Activated CD8-positive, alpha-beta T cell treated with anti-CD3 and anti-CD28 coated beads, Interleukin-2, amount 10 ng/mL, durations not matched to agents 7 days and 5 days (primary cell): ENCODE measurements at places on chromosomes 7 and 10. TPM values are rescaled to one million over a fixed set of nuclear protein-coding genes. Genes with fewer than 3 reads are reported as not detected.

DNA sequence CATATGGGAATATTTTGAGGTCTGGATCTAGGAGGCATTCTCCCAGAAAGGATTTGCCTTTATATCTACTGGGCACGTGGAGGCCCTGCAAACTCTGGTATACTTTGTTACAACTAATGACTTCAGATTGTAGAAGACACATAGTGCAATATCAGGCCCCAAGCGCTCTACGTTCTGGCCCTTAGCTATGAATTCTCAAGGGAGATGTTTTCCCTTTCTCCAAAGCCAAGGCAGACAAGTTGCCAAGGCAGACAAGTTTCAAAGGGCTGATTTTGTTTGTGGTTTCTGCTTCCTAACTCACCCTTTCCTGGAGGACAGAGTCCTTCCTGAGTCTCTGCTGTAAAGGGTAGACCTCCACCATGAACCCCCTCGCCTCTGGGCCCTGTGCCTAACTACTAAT lies 99.4 kb upstream of the CTTNBP2 start:
- DNase-seq = no peak

- no peak for DNase-seq
Observed at GRCh38 chr10:31000071-31000782, 31.4 kb downstream of the ZNF438 start.

Gene OR2A5
- not detected for total RNA-seq

Gene ACHE
- not detected for total RNA-seq

Gene ADRB1
- 0.45 TPM for total RNA-seq

DNA sequence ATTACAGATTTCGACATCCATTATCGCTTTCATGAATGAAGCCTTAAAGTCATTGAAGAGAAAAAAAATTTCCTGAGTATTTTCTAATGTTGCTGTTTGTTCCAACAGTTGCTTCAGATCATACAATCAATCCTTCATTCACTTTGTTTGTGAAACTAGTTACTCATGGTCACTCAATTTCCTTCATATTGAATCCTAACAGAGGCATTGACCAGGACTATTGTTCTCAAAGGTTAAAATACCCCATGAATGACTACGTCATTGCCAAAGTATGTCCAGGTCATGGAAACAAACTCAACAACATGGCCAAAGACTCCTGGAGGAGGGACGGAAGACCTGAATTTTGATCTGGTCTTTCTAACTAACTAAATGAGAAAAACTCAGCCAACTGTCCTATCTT lies 54.0 kb upstream of the ABCB5 start:
- no peak for DNase-seq

GRCh38 chr7:39085590-39086049 lies 107.9 kb downstream of the POU6F2 start:
- no peak for DNase-seq

DNA sequence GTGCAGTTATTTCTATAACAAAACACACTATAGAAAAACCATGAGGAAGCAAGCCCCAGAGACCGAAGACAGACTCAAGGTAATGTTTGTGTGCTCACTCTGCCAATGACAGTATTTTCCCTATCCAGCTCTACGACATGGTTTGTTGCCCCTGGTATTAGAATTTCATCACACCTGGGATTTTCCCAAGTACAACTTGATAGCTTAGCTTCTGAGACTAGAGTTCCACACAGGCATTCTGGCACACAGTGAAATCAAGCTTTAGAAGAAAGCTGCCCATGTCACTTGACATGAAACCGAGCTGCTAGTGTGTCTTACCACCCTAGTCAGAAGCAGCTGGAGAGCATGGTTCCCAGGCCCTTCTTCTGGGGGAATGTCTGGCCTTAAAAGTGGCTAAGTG lies 44.1 kb upstream of the AKR1E2 start:
- DNase-seq = no peak

GRCh38 chr7:32846630-32847225 lies 44.8 kb downstream of the KBTBD2 start:
- peak; percentile 93 for DNase-seq

DNA sequence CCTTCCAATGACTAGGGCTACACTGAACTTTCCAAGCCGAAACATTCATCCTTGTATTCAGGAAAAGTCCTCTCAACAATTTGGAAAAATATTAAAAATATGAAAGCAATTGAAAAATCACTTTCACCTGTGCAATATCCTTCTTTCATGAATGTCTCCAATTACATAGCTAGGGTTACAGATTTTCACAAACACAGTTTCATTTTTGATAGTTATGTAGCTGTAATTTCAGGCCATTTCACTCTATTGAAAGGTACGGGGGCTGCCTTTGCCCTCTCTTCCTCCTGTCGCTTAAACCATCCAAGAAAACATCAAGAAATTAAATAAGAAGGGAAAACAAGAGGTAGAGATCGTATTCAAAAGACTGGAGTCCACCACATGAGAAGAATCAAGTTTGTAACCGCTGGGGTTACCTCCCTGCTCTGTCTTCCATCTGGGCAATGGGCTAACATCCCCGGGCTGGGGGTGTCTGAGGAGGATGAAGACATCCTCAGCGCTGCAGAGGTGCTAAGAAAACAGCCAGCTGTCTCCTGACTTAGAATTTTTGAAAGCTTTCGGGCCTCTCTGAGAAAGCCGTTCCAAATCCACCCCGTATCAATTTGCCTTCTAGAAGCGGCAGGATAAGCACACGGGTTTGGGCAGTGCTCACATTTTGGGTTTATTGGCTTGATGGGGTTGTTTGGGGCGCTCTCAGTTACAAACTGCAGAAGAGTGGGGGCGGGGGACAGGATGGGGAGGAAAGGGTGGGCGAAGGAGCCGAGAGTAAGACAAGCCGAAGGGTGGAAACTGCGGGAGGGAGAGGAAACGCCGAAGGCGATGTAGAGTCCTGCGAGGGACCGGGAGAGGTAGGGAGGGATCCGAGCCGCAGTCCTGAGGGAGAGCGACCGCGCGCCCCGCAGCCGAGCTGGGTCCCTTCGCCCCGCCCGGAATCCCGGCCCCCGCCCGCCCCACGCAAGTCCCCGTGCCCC lies 24.3 kb upstream of the VAX1 start:
- no peak for DNase-seq

DNA sequence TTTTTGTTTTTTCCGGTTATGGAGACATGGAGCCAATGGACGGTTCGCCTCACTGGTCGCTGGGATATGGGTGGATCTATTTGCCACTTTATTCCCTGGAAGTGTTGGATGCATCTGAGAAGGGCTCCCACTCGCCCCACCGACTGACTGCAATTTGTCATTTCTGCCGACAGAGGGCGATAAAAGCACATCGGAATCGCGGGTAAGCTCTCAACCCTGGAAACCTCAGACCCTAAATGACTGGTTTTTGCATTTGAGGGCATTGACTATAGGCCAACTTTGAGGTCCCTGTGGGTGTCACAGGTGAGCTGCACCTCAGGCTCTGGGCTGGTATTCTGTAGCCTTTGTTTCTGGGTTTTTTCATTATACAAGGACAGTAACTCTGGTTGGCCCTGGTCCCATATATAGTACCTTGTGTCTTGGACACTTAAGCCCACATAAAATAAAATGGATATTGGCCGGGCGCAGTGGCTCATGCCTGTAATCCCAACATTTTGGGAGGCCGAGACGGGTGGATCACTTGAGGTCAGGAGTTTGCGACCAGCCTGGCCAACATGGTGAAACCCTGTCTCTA lies 11.9 kb upstream of the OPALIN start:
- DNase-seq = peak; percentile 67

Gene ATP6V0A4
- not detected for total RNA-seq

DNA sequence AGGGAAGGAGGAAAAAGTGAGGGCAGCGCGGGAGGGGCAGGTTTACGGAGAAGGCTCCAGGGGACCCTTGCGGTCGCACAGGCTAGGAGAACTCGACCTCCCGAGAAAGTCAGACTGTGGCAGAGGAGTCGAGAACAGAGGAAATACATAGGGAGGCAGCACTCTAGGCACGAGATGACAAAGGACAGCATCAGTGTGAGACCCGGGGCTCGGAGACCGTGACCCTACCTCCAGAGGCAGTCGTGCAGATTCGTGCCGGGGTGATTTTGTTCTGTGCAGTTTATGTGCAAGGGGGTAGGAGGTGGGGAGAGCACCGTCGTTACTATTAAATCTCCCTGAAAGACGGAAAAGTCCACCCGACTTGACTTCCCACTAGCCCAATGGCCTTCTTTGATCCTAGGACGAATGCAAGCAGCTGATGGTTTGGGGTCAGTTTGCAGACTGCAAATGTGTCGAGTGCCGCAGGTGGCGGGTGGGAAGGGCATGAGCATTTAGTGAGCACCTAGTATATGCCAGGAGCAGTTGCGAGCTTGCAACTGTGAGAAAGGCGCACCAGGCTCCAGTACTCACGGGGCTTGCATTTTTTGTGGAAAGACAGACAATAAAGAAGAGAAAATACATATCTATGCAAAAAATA lies 674 bp upstream of the OSBPL3 start:
- DNase-seq = peak; percentile 68

DNA sequence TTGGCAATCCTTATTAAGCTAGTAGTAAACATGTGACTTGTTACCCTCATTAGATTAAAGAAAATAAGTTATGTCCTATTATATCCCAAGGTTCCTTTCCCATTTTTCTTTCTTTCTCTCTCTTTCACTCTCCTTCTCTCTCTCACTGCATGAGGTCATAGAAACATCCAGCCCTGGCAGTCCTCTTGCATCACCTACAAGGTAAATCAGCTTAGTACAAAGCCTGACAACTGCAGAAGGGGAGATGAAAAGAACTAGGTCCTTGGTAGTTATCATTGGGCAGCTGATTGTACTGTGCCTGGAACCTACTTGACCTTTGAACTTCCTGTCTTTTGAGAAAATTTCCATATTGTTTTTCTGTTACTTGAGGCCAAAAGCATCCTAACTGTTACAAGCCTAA lies 307.9 kb upstream of the SP8 start:
- no peak for DNase-seq

- no peak for DNase-seq
Observed at GRCh38 chr10:97022616-97023015, 163.1 kb downstream of the SLIT1 start.

GRCh38 chr10:48390933-48391845 lies 84.7 kb downstream of the MAPK8 start:
- DNase-seq = no peak

DNA sequence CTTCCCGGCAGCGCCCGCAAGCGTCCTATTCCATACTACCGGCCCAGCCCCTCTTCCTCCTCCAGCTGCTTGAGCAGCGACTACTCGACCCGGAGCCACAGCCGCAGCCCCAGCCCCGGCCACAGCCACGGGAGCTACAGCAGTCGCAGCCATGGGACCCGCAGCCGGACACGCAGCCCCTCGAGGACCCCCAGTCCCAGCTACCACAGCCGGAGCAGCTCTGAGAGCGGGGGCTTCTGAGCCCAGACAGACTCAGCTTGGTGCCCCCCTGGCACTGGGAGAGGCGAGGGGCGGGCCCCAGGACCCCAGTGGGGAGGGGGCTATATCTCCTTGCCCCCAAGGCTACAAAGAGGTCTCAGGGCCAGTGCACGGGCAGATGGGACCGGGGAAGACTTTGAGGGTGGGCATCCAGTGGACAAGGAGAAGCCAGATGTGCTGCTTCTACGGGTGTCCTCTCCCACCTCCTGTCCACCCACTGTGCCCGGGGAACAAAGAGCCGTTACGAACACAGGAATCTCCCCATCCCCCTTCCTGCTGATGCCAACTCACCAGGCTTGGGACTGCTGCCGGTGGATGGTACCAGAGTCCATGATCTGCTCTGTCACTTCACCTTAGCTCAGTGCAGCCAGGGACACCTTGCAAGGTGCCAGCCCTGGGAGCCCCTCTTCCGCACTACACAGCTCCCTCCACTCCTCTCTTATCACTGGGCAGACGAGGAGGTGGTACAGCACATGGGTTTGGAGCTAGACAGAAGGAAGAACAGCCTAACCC lies 16.7 kb upstream of the HSPB1 start:
- DNase-seq = no peak

DNA sequence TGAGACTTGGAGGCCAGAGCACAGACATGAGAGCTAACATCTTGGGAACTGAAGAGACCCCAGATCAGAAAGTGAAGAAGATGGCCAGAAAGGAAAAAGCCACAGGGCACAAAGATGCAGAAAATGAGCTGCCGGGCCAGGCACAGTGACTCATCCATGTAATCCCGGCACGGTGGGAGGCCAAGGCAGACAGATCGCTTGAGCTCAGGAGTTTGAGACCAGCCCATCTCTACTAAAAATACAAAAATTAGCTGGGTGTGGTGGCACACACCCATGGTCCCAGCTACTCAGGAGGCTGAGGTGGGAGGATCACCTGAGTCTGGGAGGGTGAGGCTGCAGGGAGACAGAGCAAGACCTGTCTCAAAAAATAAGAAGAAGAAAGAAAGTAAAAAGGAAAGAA lies 81.4 kb upstream of the MGMT start:
- DNase-seq = no peak

Gene FAM131B
- total RNA-seq = 2.4 TPM

DNA sequence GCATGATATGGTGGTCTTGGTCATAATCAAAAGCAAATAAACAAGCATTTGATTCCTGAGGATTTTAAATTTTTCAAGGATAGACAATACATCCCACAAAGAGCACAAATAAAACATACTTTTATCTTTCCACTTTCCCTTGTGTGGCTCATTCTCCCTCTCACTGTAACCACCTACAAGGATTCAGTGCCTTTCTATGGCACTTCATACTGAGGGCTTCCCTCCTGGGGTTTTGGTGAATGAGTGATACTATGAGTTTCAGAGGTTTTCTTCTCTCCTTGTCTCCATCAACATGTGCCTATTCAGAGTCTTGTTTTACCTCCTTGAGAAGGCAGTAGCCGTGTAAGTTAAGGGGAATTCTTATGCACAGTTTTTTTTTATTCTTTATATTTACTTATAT lies 296.0 kb upstream of the TEX47 start:
- no peak for DNase-seq

Gene CROT
- total RNA-seq = 12.5 TPM

- DNase-seq = no peak
Observed at GRCh38 chr10:51487576-51487975, 211.8 kb downstream of the CSTF2T start.

DNA sequence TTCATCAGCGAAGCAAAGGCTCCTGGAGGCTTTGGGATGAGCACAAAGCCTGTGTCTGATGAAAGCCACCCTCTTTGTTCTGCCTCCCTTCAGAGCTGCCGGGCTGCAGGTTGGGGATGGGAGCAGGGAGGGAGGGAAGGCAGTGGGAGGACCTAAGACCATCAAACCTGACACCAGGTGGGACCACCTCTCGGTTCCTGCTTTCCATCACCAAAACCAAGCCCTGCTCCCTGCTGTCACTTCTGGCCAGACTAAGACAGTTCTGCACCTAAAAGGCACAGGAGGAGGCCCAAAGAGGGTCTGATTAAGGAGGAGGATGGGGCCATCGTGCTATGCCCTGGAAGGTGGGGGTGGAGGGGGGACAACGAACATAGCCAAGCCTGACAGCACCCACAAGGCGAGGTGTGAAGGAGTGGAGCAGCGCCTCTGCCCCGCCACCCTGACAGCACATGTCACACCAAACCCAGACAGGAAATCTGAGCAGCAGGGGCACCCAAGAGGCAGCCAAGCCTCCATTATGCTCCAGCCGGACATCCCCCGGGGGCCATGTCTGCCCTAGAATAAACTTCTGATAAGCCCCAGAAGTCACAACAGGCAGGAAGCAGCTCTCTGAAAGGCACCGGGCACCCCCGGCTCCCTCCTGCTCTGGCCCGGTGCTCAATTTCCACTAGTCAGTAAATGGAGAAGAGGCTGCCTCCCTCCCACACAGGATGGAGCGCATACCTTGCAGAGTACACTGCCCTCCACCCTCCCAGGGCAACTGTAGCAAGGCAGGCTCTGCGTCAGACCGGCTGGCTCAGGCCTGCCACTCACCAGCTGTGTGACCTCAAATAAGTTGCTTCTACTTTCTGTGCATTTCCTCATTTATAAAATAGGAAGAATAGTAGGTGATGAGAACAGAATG lies 48.9 kb downstream of the DLG5 start:
- DNase-seq = peak; percentile 46

GRCh38 chr7:28617308-28617880 lies 205.1 kb downstream of the CREB5 start:
- DNase-seq = no peak

Gene SH2D4B
- 0.21 TPM for total RNA-seq
